PC-3 (cell line): ENCODE measurements at places on chromosomes 5 and 9. TPM values are rescaled to one million over a fixed set of nuclear protein-coding genes. Genes with fewer than 3 reads are reported as not detected.

DNA sequence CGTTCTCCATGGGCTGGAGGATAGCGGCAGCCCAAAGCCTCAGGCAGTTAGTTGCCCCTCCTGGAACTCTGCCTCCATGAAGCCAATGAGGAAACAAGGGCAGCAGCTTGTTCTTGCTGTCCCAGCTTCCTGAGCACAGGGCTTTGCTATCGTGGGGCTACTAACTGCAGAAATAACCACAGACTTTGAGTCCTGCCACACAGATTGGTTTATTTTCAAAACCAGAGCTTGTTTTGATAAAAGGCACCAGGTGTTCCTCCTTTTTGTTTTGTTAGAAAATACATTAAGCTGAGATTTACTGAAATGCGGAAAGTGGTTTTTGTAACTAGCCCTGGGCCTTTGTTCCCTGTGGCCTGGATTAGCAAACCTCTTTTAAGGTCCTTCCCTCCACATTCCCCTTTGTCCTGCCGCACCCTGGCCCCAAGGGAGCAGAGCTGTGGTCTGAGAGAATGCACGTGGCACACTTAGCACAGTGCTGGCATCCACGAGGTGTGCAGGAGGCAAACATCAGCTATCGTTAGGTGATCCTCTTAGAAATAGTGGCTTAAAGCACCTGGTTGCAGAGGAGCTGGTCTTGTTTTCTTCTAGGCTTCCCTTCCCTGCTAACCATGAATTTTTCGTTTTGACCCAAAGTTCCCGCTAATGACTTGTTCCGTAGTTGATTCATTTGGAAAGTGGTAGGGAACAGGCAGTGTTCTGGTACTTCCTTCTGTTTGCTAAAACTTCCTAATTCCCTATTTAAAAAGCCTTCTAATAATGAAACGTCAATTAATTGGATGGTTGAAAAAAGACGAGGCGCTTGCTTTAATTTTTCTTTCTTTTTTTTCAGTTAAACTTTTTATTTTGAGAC lies 21.5 kb downstream of the MVB12B start:
- DNase-seq: no peak

DNA sequence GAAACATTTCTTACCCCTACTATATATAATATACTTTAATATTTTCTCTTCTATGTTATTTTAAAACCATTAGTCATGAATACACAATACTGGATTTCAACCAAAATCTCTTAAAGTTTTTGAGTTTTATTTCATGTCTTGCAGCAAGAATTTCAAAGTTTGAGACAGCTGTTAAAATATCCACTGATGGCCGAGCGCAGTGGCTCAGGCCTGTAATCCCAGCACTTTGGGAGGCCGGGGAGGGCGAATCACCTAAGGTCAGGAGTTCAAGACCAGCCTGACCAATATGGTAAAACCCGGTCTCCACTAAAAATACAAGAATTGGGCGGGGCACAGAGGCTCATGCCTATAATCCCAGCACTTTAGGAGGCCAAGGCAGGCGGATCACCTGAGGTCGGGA lies 59.7 kb upstream of the DAPK1 start:
- DNase-seq: no peak

GRCh38 chr5:116810951-116811350 lies 236.3 kb upstream of the SEMA6A start:
- DNase-seq: no peak

GRCh38 chr5:35182910-35183535 lies 47.3 kb downstream of the PRLR start:
- DNase-seq: peak; percentile 72

NIPBL gene
- 16.8 and 24.8 TPM in 2 replicates for total RNA-seq

DNA sequence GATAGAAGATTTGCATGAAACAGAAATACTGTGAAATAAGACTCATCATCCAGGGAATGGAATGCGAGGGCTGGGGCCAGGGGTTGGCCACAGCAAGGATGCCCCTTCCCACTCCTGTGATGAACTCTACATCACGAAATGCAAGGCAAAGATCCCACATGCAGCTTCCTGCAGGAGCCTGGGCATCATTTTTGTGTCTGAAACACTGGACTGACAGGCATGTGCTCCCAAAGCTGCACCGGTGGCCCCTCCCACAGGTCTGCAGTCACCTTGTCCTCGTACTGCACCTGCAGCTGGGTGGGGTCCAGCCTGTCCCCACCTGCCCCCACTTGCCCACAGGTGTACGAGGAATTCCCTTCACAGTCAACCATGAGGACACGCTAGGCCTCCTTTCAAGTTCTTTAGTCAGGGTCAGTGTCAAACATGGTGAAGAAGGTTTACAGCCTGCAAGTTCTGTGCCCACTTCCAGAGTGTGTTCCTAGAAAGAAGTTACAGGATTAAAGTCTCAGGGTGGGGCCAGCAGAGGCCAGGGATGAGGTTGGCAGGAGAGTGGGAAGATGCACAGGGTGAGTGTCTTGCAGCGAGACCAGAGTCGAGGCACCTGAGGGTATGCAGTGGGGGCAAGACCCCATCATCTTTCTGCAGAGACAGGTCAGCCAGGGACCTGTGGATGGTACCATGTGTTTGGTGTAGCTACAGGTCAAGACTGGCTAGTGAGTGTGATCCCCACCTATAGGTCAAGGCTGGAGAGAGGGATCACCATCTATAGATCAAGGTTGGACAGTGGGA lies 155.0 kb upstream of the IRX2 start:
- no peak for DNase-seq

DNA sequence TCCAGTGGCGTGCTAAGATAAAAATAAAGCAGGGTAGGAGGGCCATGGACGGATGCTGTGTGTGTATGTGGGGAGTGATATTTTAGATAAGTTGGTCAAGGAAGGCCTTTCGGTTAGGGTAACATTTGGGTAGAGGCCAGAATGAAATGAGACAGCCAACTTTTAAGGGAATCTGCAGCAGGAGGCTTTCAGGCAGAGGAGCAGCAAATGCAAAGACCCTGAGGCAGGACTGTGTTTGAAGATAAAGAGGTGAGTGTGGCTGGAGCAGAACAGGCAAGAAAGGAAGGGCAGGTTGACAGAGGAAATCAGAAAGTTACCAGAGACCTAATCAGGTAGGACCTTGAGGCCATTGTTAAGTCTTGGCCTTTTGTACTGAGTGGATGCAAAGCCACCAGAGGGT lies 106.2 kb downstream of the MAST4 start:
- no peak for DNase-seq

GABBR2 gene
- 0.44 and 1.7 TPM in 2 replicates for total RNA-seq

DNA sequence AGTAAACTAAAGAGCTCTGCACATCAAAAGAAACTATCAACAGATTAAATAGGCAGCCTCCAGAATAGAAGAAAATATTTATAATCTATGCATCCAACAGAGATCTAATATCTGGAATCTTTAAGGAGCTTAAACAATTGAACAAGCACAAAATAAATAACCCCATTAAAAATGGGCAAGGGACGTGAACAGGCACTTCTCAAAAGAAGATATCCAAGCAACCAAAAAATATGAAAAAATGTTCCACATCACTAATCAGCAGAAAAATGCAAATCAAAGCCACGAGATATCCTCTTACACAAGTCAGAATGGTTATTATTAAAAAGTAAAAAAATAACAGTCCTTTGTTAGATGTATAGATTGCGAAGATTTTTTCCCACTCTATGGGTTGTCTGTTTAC lies 109.1 kb upstream of the TRPC7 start:
- DNase-seq: no peak

DNA sequence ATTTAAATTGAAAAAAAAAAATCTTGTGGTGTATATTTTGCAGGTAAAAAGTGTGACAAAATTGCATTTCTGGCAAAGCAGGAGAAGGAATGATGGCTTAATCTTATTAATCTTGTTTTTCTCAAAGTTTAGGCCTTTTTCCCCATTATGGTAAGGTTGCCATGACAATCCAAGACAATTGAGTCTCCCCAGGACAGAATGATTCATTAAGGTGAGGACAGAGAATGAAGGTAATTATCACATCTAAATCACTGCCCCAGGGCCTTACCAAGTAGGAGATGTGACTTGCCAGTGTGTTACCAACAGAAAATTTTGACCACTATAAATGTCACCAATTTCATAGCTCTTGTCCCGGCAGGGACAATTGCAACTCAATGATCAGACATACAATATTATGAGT lies 439.2 kb downstream of the DNAH5 start:
- DNase-seq: no peak

CYSRT1 gene
- total RNA-seq: 0.29 and 1.3 TPM in 2 replicates

DNA sequence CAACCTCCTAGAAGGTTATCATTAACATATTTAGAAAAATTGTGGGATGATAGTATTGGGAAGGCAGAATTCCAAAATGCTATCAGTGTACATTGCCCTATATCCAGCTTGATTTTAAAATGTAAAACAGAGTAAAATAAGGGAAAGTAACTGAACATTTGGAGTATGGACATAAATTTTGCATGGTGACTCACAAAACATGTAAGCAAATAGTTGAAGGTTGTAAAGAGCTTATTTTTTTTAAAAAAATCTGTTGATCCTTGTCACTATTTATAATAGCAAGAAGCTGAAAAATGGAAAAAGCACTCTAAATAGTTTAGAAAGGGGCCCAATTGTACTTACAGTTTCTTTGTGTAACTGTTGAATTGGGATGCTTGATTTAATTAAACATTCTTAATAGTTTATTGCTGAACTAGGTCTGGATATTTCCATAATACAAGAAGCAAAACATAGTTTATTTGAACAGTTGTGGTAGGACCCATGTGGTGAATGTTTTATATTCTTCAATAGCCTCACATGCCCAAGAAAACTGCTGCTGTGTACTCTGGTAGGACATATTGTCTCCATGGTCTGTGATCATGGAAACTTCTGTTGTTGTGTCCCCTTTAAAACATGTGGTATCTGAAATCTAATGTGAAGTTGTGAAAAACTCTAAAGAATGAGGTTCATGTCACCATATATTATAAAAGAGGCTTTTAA lies 82.4 kb downstream of the NNT start:
- DNase-seq: no peak

GRCh38 chr9:18588002-18588401 lies 114.0 kb downstream of the ADAMTSL1 start:
- no peak for DNase-seq

GRCh38 chr9:77987081-77987656 lies 44.4 kb downstream of the GNAQ start:
- no peak for DNase-seq

SLC6A18 gene
- not detected in 2 replicates for total RNA-seq

SLC6A3 gene
- not detected in 2 replicates for total RNA-seq

DNA sequence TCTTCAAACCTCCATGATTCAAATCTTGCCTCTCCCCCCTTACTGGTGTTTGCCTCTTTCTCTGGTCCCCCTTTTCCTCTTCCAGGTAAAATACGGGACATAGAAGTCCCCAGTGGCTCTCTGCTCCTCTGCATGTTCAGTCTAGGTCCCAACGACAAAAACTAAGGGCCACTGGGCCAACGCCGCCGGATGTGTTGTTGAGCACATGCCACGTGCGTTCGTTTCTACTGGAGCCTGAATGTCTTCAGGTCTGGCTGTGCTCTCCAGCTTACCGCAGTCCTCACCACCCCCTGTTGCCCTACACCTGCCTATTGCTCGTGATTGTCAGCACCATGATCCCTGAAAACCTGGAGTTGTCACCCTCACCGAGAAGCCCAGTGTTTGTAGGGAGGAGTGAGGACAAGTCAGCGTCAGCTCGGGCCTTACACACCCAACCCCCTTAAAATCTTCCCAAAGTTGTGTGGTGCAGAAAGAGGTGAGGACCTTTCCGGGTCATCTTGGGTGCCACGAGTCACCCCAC lies 2.8 kb upstream of the ADAMTS2 start:
- no peak for DNase-seq

DNA sequence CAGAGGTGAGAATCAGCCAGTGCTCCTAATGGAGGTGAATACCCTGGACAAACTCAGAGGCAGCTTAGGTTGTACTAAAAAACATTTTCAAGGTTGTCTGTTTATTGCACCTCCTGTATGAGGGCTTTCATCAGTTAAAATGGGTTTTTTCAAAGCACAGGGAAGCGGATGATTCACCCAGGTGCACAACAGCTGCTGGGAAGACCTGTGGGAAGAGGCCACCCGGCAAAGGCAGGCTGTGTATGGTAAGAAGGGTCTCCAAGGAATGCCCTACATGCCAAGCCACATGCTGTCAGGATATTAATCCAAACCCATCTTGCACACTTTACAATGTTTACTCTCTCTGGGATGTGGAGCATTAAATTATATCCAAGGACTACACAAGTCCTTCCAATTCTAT lies 14.7 kb downstream of the SIL1 start:
- no peak for DNase-seq

DNA sequence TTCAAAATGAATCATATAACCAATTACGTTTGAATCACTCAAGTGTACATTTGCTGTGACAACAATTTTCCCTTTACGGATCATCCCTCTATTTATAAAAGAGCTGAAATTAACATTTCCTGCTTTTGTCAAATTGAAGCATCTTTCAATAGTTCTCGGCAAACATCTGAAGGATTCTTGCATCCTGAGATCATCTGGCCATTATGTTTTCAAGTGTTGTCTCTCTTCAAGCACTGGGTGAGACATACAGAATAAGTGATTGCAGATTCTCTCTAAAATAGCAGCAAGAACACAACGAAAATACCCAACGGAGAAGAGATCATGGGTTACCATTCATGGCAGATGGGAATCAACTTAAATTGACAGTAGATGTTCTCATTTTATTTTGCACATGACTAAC lies 283.4 kb upstream of the GRAMD2B start:
- peak; percentile 70 for DNase-seq

DNA sequence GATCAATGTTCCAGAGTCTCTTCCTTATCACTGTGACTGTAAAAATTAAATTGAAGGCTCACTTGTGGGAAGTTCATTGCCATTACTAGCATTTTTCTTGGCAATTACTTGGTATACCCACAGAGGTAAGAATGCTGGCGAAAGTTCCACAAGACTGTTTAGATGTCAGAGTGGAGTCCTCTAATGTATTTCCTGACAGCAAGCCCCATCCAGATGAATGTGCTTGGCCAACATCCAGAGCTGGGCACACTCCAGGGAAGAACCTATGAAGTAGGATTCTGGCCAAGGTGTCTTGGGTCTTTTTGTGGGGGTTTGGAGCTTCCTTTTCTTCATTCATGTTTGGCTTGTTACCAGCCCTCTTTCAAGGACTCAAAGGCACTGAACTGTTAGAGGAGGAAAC lies 473.6 kb downstream of the DMAC1 start:
- DNase-seq: no peak

DNA sequence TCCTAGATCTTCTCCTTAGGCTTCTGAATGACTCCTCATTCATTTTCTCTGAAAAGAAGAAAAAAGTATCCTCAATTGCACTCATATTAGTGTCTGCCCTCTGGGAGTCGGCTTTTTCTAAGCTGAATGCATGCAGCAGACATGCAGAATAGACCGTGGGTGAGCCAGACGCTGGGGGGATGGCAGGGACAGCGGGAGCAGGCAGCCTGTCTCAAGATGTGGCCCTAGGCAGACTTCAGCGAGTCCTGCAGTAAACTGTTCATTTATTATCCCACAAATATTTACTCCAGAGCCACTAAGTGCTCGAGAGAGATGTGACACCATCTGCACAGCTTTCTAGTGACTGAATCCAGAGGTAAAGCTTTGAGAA lies 164.9 kb upstream of the RAI14 start:
- DNase-seq: no peak

- DNase-seq: no peak
Measured at GRCh38 chr5:502325-503079, 21.7 kb downstream of the SLC9A3 start.

- no peak for DNase-seq
Measured at GRCh38 chr9:130058887-130059286, 5.2 kb downstream of the GPR107 start.

- no peak for DNase-seq
Measured at GRCh38 chr9:127305838-127306226, 41.3 kb downstream of the GARNL3 start.
